ENCODE measurements at places on chromosomes 3 and 15.
A peak's percentile ranks its signal among the peaks of the same experiment; 100 is the strongest.

- no peak for DNase-seq
These were observed 11.7 kb downstream of the LRRFIP2 start for GRCh38 chr3:37162501-37163245.

GRCh38 chr3:78754066-78754743, 1013.6 kb downstream of the ROBO1 start:
- no peak for DNase-seq

DNA sequence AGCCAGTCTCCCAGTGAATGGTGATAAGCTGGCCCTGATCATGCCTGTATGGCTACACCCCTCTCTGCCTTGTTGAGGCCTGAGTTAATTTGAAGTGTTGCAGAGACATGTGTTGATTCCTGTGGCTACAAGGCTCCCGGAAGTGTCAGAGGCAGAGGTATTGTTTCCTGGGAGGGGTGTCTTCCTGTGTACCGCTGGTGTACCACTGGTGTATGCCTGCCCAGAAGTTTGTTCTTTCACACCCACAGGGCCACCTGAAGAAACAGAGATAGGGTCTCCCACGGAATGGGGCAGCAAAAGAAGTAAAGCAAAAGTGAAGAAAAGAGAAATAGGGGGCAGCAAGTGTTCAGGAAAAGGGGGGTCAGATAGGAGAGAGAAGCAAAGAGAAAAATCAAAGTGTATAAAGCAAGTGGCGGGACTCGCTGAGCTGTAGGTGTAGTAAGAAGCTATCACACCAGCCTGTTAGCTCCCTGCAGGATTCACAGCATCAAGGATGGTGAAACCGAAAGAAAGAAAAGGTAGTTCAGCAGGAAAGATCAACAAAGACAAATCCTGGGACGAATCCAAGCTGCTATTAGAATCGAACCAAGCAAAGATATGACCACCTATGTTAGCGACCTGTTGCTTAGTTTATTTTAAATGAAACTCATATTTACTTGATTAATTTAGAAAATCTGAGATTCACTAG, 36.6 kb upstream of the CD47 start:
- DNase-seq: no peak

DNA sequence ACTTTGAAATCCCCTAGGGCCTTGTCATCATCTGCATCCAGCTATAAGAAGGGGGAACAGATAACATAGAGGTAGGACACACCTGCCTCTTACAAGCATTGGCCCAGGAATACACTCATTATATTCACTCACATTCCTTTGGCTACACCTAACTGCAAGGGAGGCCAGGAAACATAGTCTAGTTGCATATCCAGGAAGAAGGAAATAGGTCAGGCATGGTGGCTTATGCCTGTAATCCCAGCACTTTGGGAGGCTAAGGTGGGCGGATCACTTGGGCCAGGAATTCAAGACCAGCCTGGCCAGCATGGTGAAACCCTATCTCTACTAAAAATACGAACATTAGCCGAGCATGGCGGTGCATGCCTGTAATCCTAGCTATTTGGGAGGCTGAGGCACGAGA, 48.8 kb downstream of the GTPBP8 start:
- no peak for DNase-seq

GRCh38 chr3:15269091-15269989, 63.0 kb downstream of the SH3BP5 start:
- no peak for DNase-seq

GRCh38 chr15:95168951-95169431, 937.6 kb downstream of the MCTP2 start:
- no peak for DNase-seq

DNA sequence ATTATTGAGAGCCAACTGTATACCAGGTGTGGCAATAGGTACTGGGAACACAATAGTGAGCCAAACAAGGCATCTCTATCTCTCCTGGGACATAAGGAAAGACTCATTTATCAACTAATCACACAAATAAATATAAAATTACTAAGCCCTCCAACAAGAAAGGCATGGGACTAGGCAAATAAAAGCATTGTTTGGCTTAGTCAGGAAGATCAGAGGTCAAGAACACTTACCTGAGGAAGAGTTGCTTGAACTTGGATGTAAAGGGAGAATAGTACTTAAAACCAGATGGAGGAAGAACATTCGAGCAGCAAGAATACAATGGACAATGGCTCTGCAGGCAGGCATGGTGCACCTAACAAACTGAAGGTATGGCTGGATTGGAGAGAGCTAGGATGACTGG, 300.7 kb downstream of the WDR72 start:
- DNase-seq: no peak

GRCh38 chr3:184361932-184362667, 590 bp downstream of the POLR2H start:
- DNase-seq: peak; percentile 93

DNA sequence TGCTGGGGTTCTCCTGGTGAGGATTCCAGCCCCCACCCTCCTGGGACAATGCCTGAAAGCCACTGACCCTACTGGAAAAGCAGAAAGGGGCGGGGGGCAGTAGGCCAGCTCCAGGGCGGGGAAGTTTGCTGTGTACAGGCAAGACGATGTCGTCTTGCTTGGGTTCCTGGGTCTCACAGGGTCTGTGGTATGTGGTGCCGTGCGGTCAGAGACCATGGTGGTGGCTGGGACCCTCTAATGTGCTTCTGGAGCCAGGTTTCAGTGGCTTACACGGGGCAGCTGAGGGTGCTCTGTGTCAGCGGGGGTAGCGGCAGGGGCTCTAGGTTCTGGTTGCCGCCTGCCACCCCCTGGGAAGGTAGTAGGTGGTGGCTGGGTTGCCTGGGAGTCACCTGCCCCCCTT, 54.2 kb downstream of the RHCG start:
- no peak for DNase-seq

DNA sequence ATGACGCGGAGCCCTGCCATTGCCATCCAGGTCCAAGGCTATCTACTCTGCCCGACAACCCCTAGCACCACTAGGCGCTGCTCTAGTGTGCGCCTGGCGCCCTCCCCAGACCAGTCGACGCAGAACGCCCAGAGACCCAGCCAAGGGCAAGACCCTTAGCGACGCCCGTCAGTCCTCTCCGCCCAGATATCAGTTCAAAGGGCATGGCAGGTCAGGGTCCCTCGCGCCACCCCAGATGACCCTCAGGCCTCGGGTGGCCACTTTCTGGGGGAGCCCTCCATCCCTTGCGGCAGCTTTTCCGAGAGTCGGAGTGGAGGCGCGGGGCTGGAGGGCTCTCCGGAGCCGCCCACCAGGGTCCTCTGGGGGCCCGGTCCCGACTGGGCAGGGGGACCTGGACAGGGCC, 371 bp upstream of the CLSTN2 start:
- peak; percentile 94 for DNase-seq

GRCh38 chr3:143753006-143753405, 95.3 kb downstream of the SLC9A9 start:
- DNase-seq: no peak

GRCh38 chr15:51675234-51675633, 6.1 kb upstream of the SCG3 start:
- no peak for DNase-seq

- DNase-seq: no peak
These were observed 8.5 kb downstream of the ITPKA start for GRCh38 chr15:41501931-41502794.

DNA sequence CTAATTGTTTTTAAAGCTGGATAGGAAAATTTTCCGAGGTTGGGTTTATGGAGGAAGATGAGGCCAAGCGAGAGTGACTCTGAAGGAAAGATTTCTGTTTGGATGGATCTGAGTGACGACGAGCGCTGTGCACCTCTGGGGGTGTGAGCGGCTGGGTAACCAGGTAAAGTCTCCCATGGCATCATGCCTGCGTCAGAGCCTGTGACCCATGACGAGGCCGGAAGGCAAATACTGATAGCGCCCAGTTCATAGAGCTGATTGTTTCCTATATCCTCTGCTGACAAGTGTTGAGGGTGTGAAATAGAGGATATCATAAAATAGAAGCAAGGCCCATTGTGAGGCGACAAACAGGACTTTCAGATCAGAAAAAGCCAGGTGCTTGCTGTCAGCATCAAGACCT, 33.7 kb upstream of the MAGEF1 start:
- DNase-seq: no peak

GRCh38 chr3:63167113-63167512, 111.0 kb upstream of the SYNPR start:
- no peak for DNase-seq

DNA sequence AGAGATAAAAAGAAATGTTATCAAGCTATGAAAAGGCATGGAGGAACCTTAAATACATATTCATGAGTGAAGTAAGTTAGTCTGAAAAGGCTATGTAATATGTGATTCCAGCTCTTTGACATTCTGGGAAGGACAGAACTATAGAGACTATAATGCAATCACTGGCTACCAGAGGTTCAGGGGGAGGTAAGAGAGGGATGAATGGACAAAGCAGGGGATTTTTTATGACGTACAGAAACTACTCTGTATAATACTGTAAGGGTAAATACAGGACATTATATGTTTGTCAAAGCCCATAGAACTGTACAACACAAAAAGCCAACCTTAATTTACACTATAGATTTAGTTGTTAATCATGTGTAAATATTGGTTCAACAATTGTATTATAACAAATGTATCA, 46.1 kb downstream of the MCTP2 start:
- no peak for DNase-seq

- no peak for DNase-seq
These were observed 66.1 kb downstream of the SLC30A4 start for GRCh38 chr15:45456212-45457106.

GRCh38 chr3:5019411-5020241, 40.4 kb downstream of the BHLHE40 start:
- DNase-seq: no peak

GRCh38 chr15:44537735-44538240, 841 bp downstream of the EIF3J start:
- DNase-seq: peak; percentile 39

GRCh38 chr3:148269816-148270215, 427.9 kb upstream of the AGTR1 start:
- DNase-seq: no peak

DNA sequence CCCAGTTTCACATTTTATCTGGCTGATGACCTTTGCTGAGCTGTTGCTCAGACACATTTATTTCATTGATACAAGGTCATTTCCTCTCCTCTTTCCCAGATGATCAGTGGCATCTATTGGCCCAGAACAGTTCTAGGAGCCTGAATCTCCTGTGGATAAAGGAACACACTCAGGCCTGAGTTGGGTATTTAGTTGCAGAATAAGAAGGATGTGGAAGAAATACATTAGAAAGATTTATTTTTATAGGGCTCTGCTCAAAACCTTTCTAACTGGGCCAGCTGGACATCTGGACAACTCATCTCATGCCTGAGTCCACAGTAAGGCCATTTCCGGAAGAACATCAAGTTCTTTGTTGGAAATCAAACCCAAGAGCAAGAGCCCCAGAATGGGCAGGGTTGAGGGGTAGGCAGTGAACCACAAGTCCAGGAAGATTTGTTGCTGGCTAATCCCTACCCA, 19.7 kb upstream of the MFGE8 start:
- no peak for DNase-seq

DNA sequence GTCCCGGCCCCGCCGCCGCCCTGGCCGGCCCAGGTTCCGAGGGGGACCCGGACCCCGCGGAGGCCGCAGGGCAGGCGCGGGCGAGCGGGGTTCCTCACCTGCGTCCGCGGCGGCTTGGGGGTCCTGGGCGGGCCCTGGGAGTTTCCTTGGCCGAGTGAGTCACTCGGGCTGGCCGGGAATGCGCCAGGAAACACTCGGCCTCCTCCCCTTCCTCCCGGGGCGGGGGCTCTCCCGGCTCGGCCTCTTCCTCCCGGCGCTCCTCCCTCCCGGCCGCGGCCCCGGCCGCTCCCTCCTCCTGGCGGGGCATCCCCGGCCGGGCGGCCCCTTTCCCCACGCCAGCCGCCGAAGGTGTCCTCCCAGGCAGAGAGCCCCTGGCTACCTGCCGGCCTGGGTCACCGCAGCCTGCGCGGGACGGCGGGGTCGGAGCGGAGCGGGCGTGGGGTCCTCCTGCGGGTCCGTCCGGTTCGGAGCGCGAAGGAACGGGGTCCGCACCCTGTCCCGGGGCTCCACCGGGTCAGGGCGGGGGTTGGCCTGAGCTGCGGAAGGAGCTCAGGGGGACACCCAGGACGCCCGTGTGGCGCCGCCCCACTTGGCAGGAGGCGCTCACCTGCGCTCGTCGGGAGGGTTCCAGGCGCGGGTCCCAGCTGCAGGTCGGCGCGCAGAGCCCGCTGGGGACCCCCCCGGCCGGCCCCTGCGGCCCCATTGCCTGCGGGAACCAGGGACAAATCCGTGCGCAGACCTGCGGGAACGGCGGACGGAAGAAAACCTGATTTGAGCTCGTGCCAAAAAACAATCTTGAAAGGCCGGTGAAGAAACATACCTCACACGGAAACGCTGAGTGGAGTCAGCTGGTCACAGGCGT, at the start of gene CYFIP1:
CYFIP1 (minus strand) TSS at position 180 of the 862 bp plus-strand sequence. CDS start 33,083 bp downstream, outside the sequence.
- DNase-seq: peak; percentile 12

- no peak for DNase-seq
These were observed 297.4 kb upstream of the EPHA3 start for GRCh38 chr3:88809993-88810392.

DNA sequence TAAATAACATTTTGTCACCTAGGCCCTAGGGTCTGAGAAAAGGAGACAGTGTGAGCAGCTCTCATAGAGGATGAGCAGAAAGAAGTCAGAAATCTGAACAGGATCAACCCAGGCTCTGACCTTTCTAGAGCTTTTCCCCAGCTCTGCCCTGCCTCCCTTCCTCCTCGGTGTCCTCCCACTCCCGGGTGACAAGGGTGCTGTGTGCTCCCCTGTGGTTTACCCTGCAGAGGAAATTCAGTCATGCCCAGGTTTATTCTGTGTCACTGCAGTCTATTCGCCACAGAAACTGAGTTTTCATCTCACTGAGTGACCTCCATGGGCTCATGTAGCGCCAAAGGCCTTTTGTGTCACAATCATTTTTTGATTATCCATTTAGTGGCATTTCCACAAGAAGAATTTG, 76.6 kb downstream of the IL12A start:
- DNase-seq: no peak

- DNase-seq: no peak
These were observed 38.3 kb downstream of the COMMD2 start for GRCh38 chr3:149713730-149714654.

GRCh38 chr3:186953011-186953487, 22.7 kb downstream of the ST6GAL1 start:
- no peak for DNase-seq

DNA sequence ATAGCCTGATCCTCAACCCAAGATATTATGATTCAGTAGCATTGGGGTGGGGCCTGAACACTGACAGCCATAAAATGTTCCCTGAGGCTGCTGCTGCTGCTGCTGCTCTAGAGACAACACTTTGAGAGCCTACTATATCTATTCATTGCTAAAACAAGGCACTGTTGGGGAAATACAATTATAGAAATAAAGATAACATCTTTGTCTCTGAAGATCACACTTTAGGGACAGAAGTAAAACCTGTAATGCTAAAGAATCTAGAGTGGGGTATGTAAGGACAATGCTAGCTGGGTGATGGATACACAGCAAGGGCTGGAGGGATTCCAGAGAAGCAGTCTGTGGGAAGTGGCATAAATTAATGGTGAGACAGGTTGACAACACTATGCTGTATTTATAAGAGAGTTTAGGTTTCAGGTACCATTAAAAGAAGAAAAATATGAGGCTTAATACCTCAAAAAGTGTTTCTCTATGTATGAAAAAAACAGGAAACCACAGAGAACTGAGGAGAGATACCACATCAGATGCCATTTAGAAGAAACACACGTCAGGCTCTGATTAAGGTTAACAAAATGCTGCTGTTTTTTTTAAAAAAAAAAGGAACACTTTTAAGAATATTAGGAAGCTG, 115.9 kb downstream of the CBLB start:
- DNase-seq: no peak

GRCh38 chr15:45134682-45135604, 5.1 kb downstream of the DUOX1 start:
- no peak for DNase-seq
